ENCODE measurements at places on chromosomes 12 and 14.

DNA sequence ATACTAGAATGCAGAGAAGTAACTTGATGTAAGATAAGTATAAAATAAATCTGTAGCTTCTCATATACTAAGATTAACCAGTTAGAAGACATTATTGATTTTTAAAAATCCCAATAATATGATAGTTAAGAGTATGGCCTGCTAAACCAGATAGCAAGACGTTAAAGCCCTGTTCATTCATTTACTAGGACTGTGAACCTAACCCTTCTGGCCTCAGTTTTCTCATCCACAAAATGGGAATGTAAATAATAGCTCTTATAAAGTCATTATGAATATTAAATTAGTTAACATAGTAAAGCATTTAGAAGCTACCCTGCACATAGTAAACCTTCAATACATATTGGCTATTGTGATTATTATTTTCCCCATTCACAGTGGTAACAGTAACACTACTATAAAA lies 6.0 kb upstream of the PRMT5 start:
- DNase-seq: no peak

- no peak for DNase-seq
These were observed 410.0 kb upstream of the CCDC196 start for GRCh38 chr14:66076176-66076575.

- DNase-seq: no peak
These were observed 83.3 kb downstream of the ATXN7L3B start for GRCh38 chr12:74620921-74621320.

GRCh38 chr14:51780006-51780692 lies 80.3 kb upstream of the GNG2 start:
- peak; percentile 39 for DNase-seq

- no peak for DNase-seq
These were observed 1.3 kb upstream of the NGB start for GRCh38 chr14:77272261-77272660.

DNA sequence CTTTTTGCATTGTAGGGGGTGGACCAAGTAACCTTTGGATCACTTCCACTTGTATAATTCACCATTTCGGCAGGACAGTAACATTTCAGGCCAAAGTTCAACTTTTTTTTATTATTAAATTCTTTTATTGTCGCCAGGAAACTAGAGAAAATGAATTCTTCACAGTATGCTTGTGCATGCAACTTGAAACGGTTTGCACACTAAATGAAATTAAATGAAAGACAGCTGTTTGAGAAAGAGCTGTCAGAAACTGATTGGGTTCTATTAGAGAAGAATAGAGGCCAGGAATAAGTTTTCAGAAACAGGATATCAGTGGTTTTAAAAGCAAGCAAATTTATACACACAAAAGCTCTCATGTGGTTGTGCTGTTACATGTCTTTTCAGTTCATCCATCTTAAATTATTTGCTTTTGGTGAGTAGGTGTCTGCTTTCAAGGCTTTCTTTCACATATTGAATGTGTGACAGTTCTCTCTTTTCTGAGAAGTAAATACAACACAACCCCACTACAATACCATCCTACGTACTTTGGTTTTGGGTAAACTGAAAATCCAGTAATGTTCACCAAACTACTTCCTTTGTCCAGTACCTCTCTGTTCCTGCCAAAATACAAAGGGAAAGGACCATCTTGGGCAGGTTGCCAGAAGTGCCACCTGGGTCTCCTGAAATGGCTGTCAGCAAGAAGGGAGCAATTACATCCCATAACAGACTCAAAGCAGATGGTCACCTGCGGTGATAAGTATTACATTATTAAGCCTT lies 291.7 kb downstream of the RAD51B start:
- DNase-seq: no peak

GRCh38 chr14:55303691-55304145 lies 32.5 kb downstream of the FBXO34 start:
- DNase-seq: no peak

- no peak for DNase-seq
These were observed 134.9 kb upstream of the MAX start for GRCh38 chr14:65237023-65237814.

- DNase-seq: no peak
These were observed 109.7 kb downstream of the CHST11 start for GRCh38 chr12:104566244-104566993.

DNA sequence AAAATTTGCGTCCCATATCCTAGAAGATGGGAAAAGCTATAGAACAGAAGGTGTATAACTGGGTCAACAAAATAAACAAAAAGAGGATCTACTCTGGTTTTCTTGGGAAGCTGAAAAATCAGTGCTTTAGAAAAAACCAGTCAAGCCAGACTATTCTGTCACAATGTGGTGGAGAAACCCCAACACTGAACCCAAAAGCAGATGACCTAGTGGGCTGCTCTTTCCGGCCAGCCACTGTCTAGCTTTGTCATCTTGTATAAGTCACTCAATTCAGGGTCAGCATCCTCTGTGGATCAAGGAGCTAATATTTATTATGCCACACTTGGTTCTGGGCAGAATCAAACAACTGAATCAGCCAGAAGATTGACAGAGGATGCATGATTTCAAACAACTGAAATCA lies 26.6 kb upstream of the TMCC3 start:
- no peak for DNase-seq

DNA sequence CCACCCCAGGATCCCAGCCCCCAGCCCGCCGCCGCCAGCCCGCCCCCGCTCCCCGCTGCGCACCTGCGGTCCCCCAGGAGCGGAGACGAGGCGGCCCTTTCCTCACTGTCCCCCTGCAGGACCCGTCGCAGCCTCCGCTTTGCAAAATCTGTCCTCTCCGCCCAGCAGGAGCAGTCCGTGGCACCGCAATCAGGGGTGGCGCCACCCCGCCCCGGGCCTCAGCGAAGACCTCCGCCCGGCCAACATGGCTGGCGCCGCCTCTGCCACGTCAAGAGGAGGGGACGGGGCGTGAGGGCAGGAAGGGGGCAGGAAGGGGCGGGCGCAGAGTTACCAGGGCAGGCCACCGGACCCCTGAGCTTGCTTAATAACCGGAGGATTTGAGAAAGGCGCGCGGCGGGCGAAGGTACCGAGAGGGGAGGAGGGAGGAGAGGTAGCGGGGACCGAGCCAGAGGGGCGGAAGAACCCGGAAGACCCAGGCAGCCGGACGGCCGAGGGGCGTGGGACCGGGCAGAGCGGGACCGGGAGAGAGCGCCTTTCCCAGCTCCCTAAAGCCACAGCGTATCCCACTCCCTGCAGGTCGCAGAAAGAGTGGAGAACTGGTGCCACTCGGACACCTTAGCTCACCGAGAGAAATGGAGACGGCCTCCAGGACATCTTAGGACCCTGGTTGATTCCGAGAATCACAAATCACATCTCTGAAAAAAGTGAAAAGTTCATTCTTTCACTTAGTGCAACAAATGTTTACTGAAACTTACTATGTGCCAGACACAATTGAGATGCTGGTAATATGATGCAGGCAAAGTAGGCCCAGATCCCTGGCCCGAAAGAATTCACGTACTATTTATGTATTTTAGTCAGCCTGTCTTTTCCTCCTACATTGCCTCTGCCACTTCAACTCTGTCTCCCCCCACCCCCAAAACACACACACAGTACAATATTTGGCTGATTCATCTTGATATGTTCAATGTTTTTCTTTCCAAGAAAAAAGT lies at the start of gene SEC23A:
SEC23A (minus strand) TSS at position 267 of the 989 bp plus-strand sequence. CDS start 7,117 bp downstream, outside the sequence.
- DNase-seq: peak; percentile 69

DNA sequence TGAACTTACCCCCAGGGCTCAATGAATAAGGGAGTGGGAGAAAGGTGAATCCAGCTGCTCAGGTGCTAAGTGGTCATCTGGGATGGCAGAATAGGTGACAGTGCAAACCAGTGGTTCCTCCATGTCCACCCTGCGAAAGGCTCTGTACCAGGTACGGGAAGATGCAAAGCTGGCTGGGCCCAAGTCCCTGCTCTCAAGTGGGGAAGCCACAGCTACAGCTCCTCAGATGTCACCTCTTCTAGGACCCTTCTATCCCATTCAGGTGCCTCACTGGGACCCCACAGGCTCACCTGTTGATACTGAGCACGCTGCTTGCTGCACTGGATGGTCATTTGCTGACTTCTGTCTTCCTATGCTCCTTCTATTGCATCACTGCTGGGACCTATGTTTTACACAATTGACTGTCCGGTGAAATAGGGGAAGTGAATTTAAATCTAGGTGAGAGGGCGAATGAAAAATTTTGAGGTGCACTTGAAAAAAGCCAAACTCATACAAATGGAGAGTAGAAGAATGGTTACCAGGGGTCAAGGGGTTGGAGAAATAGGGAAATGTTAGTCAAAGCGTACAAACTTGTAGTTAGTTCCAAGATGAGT lies 20.3 kb upstream of the PPP4R4 start:
- DNase-seq: no peak

- DNase-seq: no peak
These were observed 619.2 kb upstream of the LRFN5 start for GRCh38 chr14:40987481-40987880.

DNA sequence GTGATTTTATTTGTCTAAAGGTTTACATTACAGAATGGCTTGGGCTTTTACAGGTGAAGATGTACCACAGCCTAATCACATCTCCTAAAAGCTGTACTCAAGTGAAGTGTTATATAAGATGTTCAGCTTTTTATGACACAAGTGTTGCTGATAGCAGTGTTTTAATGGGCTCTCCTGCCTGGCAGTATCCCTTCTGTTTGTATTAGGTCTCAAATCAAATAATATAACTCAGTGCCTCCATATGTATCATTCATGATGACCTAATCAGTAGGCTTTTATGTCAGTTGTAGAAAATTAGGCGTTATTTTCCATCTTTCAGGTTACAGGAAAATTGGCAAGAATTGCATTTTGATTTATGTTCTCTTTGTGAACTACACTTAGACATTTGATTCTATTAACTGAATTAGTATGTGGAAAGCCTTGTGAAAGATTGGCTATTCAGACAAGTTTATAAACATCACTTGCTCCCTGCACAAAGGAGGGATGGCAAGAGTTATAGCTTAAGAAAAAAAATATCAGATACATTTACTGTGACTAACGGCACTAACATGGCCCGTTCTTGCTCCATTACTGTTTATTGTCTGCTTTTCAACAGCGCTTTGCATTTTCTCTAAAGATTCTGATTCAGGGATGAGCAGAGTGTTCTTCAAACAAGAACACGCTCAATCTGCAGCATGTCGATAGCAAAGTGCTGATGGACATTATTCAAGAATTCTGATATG lies 143.7 kb upstream of the DIO2 start:
- DNase-seq: no peak

GRCh38 chr12:104834607-104835006 lies 123.5 kb downstream of the SLC41A2 start:
- no peak for DNase-seq

GRCh38 chr12:78888568-78888967 lies 24.0 kb downstream of the SYT1 start:
- DNase-seq: no peak

- no peak for DNase-seq
These were observed 23.6 kb upstream of the WNK1 start for GRCh38 chr12:728781-729180.

- no peak for DNase-seq
These were observed 478.2 kb downstream of the GLT1D1 start for GRCh38 chr12:129331356-129332085.

- DNase-seq: no peak
These were observed 12.2 kb upstream of the COL2A1 start for GRCh38 chr12:48016373-48017020.

DNA sequence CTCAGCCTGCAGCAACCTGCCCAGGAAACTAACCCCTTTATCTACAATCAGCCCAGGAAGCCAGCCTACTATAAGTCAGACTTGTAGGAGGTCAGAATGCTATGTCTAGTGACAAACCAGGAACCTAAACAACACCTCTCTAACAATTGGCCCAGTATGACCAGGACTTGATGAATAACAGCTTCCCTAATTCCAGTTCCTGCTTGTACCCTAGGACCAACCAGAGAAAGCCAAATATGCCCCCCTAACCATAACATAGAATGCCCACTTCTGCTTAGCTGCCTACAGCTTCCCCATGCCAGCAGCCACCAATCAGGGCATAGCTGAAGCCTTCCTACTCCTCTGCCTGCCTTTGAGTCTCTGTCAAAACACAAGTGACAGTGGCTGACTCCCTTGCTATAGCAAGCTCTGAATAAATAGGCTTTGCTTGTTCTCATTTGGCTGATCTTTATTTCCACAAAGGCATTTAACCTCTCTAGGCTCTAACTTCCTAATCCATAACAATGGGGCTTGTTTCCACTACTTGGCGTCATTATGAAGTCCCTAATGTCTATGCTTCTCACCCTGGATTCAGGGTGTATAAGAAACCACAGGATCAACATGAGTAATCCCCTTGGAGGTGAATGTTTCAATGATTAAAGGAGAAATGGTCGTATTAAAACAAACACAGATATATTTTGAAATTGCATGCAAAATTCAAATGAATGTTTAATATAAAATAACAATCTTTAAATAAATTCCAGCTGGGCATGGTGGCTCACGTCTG lies 220.2 kb downstream of the ANO6 start:
- no peak for DNase-seq

GRCh38 chr12:5733136-5733755 lies 211.8 kb downstream of the ANO2 start:
- DNase-seq: no peak

GRCh38 chr14:71591231-71591630 lies 341.0 kb upstream of the RGS6 start:
- no peak for DNase-seq

- DNase-seq: no peak
These were observed 24.7 kb downstream of the OR4N2 start for GRCh38 chr14:19828314-19828713.

DNA sequence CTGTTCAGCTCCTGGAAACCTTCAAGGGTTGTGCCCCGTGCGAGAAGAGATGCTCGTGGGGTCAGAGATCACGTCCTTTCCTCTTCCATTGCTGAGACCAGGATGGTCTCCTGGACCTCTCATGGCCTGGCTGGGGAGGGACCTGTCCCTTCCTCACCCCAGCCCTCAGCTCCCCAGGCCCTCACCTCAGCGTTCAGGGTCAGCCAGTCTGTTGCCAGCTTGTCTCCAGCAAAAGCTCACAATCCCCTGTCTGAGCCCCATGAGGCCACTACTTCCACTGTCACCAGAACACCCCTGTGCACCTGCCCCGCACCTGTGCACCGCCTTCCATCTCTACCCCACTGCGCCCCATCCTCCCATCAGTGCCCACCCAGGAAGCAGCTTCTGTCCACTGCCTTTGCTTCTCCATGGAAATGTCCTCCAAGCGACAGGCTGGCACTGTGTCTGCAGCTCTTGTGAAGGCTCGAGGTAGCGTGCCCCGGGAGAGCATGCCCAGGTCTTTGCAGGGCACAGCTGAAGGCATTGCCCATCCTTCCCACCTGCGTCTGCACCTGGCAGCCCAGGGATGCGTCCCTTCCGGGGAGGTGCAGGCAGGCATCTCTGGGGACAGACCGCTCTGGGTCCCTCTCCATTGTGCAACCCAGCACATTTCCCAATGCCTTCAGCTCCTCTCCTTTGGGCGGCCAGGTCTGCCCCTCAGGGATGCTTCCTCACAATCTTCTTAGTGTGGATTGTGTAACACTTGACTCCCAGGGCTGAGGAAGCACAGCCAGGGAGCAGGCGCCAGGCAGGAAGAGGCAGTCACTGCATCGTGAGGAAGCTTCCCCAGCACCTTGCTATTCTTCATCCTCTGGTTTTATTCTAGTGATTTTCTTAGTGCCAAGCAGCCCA lies 179.6 kb downstream of the ADGRD1 start:
- DNase-seq: no peak
